ENCODE measurements at places on chromosomes 2 and 18.

GRCh38 chr2:176125772-176126054 lies 3.2 kb downstream of the HOXD9 start:
- DNase-seq, result no peak

DNA sequence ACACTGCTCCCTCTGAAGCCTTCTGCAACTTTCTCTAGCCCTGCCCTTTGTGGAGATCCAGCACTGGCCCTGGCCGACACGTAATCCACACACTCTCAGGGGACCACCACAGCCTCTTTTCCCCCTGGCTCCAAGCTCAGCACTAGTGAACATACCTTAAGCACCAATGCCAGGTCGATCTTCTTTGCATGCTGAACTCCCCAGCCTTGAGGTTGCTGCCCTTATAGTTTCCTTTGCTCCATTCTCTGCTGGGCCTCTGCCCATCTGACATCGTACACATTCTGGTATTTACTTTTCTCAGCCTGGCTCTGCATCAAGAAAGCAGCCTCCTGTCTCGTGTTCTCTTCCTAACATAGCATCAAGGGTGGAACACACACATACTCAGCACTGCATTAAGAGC lies 361.5 kb downstream of the LPIN1 start:
- no peak for DNase-seq

DNA sequence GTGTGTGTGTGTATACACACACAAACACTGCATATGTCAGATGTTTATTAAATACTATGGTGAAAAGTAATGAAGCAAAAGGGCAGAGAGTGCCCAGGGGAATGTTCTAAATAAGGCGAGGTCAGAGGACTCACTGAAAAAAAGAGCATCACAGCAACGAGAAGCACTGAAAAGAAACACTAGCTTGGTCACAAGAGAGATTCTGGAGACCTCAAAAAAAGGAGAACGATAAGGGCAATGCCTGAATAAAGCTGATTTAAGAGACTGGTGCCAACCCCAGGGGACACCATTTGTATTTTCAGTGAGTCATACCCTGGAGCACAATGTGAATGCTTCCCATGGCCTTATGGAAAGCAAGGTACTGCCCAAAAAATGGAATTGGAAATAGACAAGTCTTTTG lies 14.5 kb downstream of the SLC40A1 start:
- DNase-seq, result no peak

DNA sequence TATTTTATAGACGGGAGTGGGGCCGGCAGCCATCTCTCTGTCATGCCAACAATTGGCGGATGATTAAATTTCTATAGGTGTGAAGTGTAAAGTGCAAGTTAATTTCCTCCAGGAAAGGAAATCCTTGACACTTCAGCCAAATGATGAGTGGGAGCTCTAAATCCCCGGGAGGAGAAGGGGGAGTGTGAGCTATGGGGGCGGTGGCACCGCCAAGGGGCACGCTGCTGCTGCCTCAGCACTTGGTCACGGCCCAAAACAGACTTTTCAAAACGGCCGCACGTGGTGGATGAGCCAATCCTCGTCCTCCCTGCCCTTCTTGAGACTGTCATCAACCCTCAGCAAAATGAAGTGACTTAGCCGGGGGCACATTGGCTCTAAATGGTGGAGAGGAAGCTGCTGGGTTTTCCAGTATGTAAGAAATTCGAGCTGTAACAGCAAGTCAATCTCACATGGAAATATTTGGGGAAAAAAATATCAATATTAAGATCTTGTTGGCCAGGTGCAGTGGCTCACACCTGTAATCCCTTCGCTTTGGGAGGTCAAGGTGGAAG lies 200.8 kb downstream of the TFCP2L1 start:
- DNase-seq, result no peak

GRCh38 chr2:133521146-133521745 lies 47.0 kb downstream of the NCKAP5 start:
- no peak for DNase-seq

DNA sequence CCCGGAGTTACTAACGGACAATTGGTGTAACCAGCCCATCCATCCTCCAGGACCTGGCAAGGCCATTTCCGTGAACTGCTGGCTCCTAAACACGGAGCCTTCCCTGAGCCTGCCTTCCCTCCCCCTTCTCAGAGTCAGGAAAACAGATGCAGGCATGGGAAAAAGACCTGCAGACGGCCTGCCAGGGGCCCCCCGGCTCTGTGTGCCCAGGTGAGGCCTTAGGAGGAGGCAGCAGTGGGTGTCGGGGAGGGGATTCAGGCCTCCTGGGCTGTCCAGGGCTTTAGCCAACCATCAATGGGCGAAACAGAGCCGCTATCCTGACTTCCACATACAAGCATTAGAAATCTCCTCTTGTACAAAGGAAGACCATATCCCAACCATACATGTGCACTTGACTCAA lies 68.3 kb upstream of the BOD1L2 start:
- DNase-seq, result no peak

DNA sequence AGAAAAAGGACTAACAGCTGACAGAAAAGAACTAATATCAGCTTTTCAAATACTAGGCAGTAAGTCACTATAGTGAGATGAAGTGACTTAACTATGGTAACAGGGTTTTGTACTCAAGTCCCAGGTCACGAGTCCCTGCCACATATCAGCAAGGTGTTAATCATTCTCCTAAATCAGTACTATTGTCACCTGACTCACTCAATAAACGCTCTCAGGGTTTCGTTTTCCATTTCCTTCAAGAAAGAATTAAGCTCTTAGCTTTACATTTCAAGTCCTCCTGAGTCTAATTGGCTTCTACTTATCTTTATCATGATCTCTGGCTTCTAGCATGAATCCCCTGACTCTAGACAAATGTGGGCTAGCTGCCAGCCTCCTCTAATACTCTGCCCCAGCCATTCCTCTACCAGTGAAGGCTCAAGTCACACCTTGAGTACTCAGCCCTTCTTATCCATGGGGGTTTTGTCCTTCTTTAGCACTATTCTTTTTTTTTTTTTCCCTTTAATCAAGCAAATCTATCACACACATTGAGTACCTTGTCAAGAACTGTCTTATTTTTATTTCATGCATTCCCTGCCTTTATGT lies 20.0 kb downstream of the BUB1 start:
- no peak for DNase-seq

DNA sequence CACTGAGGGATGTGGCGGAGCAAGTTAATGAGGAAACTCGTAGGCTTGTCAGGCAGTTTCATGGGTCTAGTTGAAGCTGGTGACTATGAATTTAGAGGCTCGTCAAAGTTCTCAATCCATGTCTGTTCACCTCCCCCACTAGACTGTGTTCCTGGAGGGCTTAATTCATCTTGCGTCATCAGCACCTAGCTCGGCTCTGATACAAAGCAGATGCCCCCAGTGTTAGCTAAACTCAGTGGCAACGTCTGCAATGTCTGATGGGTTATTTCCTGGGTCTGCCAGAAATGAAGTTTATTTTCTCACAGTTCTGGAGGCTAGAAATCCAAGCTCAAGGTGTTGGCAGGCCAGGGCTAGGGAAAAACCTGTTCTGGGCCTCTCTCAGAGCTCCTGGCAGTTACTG lies 140.6 kb downstream of the PID1 start:
- DNase-seq, result no peak

DNA sequence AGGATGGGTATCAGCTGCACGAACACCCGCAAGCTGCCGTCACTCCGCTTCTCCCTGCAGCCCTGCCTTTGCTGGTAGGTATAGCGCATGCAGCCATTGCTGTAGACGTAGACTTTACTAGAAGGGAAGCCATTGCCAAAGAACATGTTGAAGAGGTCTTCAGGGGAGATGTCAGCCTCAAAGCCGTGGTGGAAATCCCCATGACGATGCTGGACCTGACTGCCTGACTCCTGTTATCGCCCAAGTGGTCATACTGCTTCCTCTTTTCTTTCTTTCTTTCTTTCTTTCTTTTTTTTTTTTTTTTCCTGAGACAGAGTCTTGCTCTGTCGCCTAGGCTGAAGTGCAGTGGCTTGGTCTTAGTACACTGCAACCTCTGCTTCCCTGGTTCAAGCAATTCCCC lies 68.7 kb upstream of the SPRED2 start:
- no peak for DNase-seq

DNA sequence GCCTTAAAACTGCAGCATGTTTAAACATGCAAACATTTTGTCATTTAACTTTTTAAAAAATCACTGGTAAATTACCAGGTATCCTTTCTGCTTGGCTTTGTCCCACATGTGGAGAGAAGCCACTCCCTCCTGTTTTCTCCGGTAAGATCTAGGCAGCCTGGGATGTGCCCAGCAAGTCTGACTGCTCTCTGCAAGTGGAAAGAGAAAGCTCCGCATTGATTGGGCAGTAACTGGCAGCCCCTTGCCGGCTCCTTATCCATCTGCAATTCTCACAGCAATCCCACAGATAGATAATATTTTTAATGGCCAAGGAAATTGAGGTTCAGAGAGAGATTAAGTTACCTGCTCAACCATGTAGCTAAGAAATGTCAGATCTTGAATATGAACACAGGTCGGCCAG lies 136.1 kb downstream of the TMEM200C start:
- DNase-seq, result no peak

- no peak for DNase-seq
Observed at GRCh38 chr2:79757526-79757925, 244.7 kb downstream of the CTNNA2 start.

- DNase-seq, result no peak
Observed at GRCh38 chr2:241812730-241813643, 4.0 kb downstream of the NEU4 start.

GRCh38 chr2:10083692-10084211 lies 3.5 kb upstream of the CYS1 start:
- DNase-seq, result no peak

Data from stimulated activated CD4-positive, alpha-beta T cell treated with anti-CD3 and anti-CD28 coated beads, Interleukin-1b, Interleukin-23, amount 100 ng/mL, for 4 hours (primary cell).